ENCODE measurements at places on chromosomes 4 and X.

DNA sequence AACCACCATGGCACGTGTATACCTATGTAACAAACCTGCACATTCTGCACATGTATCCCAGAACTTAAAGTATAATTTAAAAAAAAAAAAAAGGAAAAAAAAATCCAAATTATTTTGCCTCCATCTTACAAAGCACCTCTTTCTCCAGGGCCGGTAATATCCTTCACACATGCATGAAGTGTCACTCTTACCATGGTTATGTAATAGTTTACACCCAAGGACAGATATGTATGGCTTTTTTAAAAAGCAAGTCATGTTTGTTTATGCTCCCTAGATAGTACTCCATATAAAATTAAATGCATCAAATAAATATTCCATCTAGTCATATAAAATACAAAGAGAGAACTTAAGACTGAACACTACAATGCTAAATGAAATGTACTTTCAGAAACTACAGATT, 22.5 kb downstream of the CHIC2 start:
- DNase-seq: no peak

GRCh38 chrX:78123190-78123589, 16.3 kb downstream of the TAF9B start:
- no peak for DNase-seq

DNA sequence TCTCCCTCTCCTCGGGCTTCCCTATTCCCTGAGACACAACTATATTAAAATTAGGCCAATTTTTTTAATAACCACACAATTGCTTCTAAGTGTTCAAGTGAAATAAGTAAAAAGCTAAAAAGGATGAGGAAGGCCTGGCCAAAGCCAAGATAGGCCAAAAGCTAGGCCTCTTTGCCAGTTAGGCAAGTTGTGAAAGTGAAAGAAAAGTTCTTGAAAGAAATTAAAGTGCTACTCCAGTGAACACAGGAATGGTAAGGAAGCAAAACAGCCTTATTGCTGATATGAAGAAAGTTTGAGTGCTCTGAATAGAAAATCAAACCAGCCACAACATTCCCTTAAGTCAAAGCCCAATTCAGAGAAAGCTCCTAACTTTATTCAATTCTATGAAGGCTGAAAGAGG, 114.2 kb upstream of the FAT4 start:
- DNase-seq: no peak

DNA sequence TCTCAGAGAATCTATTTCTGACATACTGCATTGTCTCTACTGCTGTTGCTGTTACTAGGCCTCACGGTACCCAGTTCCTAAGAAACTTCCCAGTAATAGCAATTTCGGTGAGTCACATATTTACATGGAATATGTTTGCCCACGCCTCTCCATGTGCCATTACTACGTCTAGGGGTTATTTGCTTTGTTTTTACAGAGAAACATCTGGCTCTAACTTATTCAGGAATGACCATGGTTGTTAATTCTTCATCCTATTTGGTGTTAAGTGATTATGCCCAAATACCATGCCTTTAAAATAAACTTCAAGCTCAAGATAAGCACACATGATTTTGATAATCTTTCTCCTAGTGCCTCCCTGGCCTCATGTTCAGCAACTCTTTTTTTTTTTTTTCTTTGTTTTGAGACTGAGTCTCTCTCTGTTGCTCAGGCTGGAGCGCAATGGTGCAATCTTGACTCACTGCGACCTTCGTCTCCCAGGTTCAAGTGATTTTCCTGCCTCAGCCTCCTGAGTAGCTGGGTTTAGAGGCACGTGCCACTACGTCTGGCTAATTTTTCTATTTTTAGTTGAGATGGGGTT, 101.0 kb upstream of the HS3ST1 start:
- no peak for DNase-seq

Measured in activated CD4-positive, alpha-beta T cell treated with anti-CD3 and anti-CD28 coated beads, Interleukin-2, Interleukin-4, amounts not matched to agents 100 ng/mL and 50 ng/mL, durations not matched to agents 16 hours and 8 hours (primary cell).